ENCODE measurements at places on chromosomes 12 and 14.
A peak's percentile ranks its signal among the peaks of the same experiment; 100 is the strongest.

- peak; percentile 52 for DNase-seq
Observed at GRCh38 chr12:53190108-53190729, 9.5 kb upstream of the CSAD start.

GRCh38 chr12:9378430-9378835 is 170.2 kb upstream of the PZP start:
- DNase-seq: no peak

GRCh38 chr12:111298582-111299436 is 70.1 kb downstream of the PHETA1 start:
- DNase-seq: peak; percentile 41

- DNase-seq: no peak
Observed at GRCh38 chr12:100624571-100624970, 51.1 kb downstream of the GAS2L3 start.

DNA sequence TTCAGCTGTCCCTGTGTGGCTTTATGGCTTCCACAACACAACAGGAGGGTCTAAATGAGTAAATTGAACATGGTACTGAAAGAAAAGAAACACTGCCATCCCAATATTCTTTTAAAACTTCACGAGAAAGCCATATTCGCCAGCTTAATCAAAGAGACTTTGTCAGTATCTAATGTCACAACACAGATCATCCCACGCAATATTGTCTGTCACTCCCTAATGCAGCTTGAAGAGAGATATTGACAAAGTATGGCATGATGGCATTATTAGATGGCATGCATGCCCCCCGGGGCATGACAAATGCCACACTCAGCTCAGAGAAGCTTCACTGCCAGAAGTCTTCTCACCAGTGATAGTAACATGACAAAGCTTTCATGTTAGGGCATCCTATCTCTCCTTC is 197.8 kb downstream of the TTC8 start:
- DNase-seq: no peak

GRCh38 chr12:57454566-57455373 is at the start of gene INHBE:
Gene INHBE (plus strand): TSS chr12:57455307. CDS start chr12:57455537, 230 bp downstream.
- DNase-seq: no peak

GRCh38 chr12:106205208-106206069 is 42.4 kb downstream of the CKAP4 start:
- DNase-seq: no peak
